Adipose tissue (tissue), 3 donors: ENCODE measurements at places on chromosomes 1 and 21. TPM values are rescaled to one million over a fixed set of nuclear protein-coding genes. Genes with fewer than 3 reads are reported as not detected.

The MAN1C1 gene
- 18.2 TPM for polyA plus RNA-seq

The KIAA1614 gene
- polyA plus RNA-seq: 0.79 TPM

The SEC16B gene
- polyA plus RNA-seq: 2.1 TPM

The VHLL gene
- polyA plus RNA-seq: not detected

The RCAN3 gene
- polyA plus RNA-seq: 1.6 TPM

The RAB3B gene
- polyA plus RNA-seq: under 0.01 TPM

The OR2L5 gene
- not detected for polyA plus RNA-seq

The CNIH3 gene
- 3.1 TPM for polyA plus RNA-seq

The ZNF593OS gene
- polyA plus RNA-seq: 0.32 TPM

The USH2A gene
- not detected for polyA plus RNA-seq

The FALEC gene
- 0.15 TPM for polyA plus RNA-seq

The WDR4 gene
- polyA plus RNA-seq: 9.1 TPM

The UQCRH gene
- 744 TPM for polyA plus RNA-seq

The PLA2G2A gene
- 1,126 TPM for polyA plus RNA-seq

The NCAM2 gene
- polyA plus RNA-seq: 0.13 TPM

The SLC35F3 gene
- polyA plus RNA-seq: 0.03 TPM

The DMBX1 gene
- not detected for polyA plus RNA-seq

The MR1 gene
- polyA plus RNA-seq: 4.9 TPM

The MTARC1 gene
- polyA plus RNA-seq: 136 TPM

The FRRS1 gene
- 1.3 TPM for polyA plus RNA-seq

The NPR1 gene
- 14.9 TPM for polyA plus RNA-seq

The TCHH gene
- 0.90 TPM for polyA plus RNA-seq

The AXDND1 gene
- not detected for polyA plus RNA-seq

The MAP10 gene
- polyA plus RNA-seq: 0.91 TPM

The ZNF683 gene
- polyA plus RNA-seq: not detected

The PRCC gene
- 16.6 TPM for polyA plus RNA-seq

The ARHGEF16 gene
- 1.2 TPM for polyA plus RNA-seq

The KCNE1 gene
- 0.33 TPM for polyA plus RNA-seq

The EXTL1 gene
- polyA plus RNA-seq: 0.04 TPM

The AKR1A1 gene
- polyA plus RNA-seq: 108 TPM

The TSPEAR gene
- 0.10 TPM for polyA plus RNA-seq

The ZBED6 gene
- polyA plus RNA-seq: 1.2 TPM

The CHTOP gene
- polyA plus RNA-seq: 40.3 TPM

The KRTAP13-2 gene
- not detected for polyA plus RNA-seq

The FOXO6 gene
- 0.24 TPM for polyA plus RNA-seq

The SPATA46 gene
- not detected for polyA plus RNA-seq

The CLCA2 gene
- polyA plus RNA-seq: 0.11 TPM

The COL16A1 gene
- 30.4 TPM for polyA plus RNA-seq

The OLFML2B gene
- 11.5 TPM for polyA plus RNA-seq

The CELA3B gene
- polyA plus RNA-seq: 11,522 TPM

The GRHL3 gene
- polyA plus RNA-seq: 2.1 TPM
